Stomach (tissue), 19 donors: ENCODE measurements at places on chromosomes 2 and 18.

- DNase-seq = peak; percentile 83
Measured at GRCh38 chr18:3450012-3450798, at the start of gene TGIF1. Gene TGIF1 (plus strand): TSS chr18:3450172. CDS start chr18:3450490, 318 bp downstream.

DNA sequence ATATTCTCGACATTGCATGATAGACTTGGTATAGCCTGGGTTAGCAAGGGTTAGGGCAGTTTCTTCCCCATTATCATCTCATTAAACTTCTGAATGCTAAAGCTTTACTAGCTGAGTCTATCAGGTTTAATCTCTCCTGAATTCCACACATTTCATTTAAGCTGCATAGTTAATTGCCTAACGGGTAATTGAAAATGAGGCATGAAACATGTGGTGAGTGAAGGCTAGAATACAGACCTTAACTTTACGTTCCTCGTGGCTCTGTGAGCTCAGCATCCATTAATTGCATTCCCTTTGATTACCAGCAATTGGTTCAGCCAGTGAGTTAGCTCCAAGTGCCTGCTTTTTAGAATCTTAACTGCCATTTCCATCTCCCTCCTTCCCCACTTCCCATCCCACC lies 126.5 kb upstream of the MEX3C start:
- DNase-seq = no peak

DNA sequence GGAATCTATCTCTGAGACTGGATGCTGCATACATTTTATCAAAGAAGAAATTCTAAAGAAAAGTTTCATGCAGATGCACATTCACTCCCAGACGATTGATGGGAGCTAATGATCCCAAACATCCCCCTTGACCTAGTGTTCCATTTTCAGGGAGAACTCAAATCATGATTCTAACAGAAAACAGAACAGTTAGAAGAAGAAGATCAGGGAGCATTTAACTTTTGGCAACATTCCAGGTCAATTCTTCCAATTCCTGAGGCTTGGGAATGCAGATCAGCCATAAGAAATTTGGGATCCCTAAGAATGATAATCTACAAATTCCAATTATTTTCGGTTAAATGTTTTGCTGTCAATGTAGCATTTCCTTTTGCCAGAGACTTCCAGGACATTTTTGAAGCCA lies 96.6 kb downstream of the CPO start:
- DNase-seq = no peak

DNA sequence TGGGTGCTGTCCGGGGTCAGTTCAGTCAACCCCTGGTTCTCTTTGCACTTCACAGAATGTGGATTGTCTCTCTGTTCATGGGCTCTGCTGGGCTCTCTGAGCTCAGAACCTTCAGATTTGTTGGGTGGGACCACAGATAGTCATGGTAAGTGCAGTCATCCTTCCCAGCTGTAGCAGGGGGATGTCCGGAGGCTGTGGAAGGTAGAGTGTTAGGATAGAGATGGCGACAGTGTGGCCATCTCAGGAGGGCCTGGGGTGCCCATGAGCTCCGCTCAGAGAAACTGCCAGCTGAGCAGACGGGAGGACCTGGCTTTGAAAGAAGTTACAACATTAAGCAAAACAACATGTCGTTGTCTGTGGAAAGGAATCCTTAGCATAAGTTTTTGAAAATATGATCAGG lies 149.8 kb downstream of the FAM210A start:
- DNase-seq = no peak

GRCh38 chr2:237682151-237682550 lies 54.8 kb downstream of the LRRFIP1 start:
- DNase-seq = no peak

GRCh38 chr18:23867006-23867405 lies 147.5 kb upstream of the TTC39C start:
- no peak for DNase-seq

DNA sequence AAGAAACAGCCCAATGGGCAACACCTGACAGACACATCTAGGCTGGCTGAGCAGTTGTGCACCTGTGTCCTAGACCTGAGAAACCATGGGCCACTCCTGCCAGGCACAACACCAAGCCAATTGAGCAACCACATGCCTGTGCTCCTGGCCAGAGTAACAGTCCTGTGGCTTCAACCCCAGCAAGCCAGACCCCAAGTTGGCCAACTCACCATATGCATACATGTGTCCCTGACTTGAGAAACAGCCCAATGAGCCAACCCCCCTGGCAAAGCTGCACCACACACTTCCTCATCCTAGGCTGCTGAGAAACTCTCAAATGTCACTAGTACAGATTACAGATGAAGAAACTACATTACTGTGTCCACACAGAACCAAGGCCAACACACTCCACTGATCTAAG lies 36.6 kb downstream of the USP34 start:
- no peak for DNase-seq

DNA sequence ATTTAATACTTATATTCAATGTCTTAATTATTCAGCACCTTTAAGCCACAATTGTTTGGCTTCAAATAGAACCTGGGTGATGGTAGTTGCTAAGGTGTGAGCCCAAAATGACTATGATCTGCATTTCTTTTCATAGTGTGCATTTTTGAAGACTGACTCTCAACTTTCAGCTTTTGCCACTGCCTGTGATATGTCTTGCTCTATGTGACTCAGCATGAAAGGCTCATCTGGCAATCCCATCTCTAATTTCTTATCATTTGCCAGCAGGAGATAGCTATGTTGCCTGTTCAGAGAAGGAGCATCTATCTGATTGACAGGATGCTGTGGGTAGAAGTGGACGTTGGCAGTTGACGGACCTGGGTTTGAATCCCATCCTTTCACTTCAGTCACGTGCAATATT lies 34.5 kb upstream of the CCDC93 start:
- DNase-seq = no peak

GRCh38 chr18:26476697-26477096 lies 71.7 kb downstream of the KCTD1 start:
- DNase-seq = no peak

- DNase-seq = no peak
Measured at GRCh38 chr2:60498816-60499429, 54.5 kb downstream of the BCL11A start.
